ENCODE measurements at places on chromosomes 12 and 14.
A peak's percentile ranks its signal among the peaks of the same experiment; 100 is the strongest.

DNA sequence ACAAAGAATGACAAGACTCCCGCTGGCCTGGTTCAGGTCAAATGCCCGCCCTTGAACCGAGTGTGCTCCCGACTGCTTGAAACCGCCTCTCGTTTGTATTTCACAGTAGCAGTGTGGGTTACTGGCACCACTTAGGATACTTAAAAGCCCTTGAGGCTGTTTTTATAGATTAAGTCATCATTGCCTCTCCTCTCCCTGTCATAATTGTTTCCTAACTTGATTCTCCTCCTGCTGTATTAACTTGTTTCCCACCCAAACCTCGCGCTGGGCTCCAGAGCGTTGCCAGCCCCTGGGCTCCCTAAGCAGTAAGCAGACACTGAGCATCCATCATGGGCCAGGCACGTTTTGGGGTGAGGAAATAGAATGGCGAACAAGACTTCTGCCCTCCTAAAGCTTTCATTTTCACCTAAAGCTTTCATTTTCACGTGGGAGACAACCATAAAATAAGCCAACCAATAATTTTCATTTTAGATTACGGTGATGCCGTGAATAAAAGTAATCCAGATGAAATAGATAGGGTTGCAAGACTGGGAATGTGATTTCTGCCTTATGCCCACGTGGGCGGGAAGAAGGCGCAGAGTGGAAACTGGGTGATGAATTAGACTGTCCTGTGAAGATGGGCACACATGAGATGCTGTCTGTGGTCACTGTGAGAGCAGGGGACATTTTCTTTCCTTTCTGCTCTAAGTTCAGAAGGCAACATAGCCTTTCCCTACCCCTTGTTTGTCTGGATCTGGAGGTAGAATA, 97.5 kb downstream of the PPP2R5C start:
- peak; percentile 16 for DNase-seq

- DNase-seq: no peak
These were observed 707.6 kb upstream of the MDGA2 start for GRCh38 chr14:48382961-48383360.

GRCh38 chr14:104778694-104779331, 16.7 kb downstream of the AKT1 start:
- DNase-seq: no peak

DNA sequence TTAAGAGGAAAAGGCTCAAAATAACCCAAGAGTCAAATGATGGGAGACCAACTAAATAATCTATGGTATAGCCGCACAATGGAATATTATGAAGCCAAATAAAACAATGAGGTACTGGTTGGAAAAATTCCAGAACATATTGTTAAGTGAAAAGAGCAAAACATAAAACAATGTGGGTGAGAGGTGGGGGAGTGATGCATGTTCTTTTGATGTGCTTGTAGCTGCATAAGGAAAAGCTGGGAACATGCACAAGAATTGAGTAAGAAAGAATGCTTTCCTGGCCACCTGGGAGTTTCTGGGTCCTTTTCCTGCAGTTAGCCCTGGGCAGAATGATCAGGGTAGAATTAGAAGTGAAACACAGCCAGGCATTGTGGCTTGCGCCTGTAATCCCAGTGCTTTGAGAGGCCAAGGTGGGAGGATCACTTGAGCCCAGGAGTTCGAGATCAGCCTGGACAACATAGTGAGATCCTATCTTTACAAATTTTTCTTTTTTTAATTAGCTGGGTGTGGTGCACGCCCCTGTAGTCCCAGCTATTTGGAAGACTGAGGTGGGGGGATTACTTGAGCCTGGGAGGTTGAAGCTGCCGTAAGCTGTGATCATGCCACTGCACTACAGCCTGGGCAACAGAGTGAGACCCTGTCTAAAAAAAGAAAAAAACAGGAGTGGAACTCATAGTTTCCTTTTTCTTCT, 7.9 kb downstream of the ABCB9 start:
- no peak for DNase-seq

DNA sequence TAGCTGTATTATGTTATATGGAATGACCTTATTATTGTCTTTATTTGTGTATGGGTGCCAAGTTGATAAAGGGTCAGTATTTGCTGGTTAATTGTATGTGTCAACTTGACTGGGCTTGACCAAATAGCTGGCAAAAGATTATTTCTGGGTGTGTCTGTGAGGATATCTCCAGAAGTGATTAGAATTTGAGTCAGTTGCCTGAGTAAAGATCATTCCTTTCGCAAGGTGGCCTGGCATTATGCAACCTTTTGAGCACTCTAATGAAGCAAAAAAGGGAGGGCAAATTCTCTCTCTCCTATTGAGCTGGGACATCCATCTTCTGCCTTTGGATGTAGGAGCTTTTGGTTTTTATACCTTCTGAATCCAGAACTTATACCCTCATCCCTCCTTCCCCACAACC, 82.2 kb downstream of the ATXN7L3B start:
- peak; percentile 80 for DNase-seq

- no peak for DNase-seq
These were observed 4.8 kb upstream of the DGLUCY start for GRCh38 chr14:91108941-91109611.

DNA sequence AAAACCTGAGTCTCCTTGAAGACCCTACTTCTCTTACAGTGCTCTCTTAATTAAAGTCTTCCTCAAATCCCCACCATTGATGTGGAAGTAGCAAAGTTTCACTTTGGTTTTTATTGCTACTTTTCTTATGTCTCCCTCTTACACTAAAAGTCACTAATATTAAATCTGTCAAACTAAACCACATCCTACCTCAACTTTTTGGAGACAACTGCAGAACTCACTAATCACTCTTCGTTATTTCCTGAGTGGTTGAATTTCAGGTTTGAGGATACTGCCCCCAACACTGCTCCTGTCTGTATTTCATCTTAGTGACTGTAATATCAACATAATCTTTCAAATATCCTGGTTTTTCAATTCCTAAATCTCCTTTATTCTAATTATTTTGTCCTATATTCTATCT, 213.0 kb upstream of the PDE3A start:
- DNase-seq: no peak

- no peak for DNase-seq
These were observed 45.6 kb upstream of the BCL2L14 start for GRCh38 chr12:12024911-12025682.

DNA sequence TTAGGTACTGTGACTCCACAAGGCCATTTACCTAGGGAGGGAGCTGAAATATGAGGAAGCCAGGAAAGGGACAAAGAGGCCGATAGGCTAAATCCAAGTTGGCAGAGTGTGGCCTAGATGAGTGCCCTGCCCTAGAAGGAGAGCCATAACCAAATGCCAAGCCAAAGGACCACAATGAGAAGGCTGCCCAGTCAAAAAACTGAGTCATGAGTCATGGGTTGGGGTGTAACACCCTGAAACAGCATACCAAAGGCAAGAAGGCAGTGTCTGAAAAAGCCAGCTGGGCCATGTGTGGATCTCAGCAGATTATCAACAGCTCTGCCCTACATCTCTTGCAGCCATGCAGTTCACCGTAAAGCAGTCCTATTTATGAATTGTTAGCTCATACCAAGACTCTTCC, 171.7 kb downstream of the PHLDA1 start:
- DNase-seq: no peak

GRCh38 chr12:4855121-4855924, 54.4 kb upstream of the KCNA1 start:
- peak; percentile 91 for DNase-seq

DNA sequence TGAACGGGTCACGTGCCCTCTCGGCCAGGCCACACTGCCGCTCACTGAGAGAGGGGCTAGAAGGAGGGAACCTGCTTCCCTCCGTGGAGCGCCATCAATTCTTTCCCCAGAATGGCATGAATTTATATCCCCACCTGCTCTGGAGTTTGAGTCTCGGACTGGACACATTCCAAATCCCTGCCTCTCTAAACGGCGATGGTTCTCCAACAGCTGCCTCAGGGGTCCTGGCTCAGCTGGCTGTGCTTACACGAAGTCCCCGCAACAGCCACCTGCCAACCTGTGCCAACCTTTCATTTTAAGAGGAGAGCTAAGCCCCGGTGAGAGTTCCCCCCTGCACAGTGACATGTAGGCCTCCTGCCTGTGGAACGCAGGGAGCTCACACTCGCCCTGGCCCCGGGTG, 73.2 kb downstream of the RIMBP2 start:
- no peak for DNase-seq

GRCh38 chr12:125518074-125518473, 452.8 kb downstream of the AACS start:
- DNase-seq: no peak

- no peak for DNase-seq
These were observed 45.9 kb downstream of the CDK17 start for GRCh38 chr12:96354326-96354725.

- no peak for DNase-seq
These were observed 1.9 kb downstream of the RIMKLB start for GRCh38 chr12:8699714-8700113.

DNA sequence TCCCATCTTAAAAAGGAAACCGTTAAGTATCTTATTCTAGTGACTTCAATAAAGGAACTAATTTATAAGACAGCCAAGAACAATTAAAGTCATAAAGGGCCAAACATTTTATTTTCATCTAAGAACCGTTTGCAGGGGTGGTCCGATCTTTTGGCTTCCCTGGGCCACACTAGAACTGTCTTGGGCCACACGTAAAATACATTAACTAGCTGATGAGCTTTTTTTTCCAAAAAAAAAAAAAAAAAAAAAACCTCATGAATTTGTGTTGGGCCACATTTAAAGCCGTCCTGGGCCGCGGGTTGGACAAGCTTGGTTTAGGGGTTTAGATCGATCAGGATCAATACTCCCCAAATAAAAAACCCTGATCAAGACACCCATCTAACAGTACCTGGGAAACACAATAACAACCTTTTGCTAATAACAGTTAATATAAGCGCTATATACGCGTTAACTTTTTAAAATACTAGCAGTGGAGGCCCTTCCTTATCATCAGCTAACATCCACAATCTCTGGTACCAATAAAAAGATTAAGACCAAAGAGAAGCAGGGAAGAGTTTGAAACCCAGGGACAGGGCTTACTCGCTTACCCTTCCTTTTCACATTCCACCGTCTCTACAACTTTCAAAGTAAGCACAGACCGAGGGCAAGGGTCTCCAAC, 1.1 kb downstream of the NAP1L1 start:
- no peak for DNase-seq

- DNase-seq: peak; percentile 82
These were observed 34.0 kb downstream of the FIGNL2 start for GRCh38 chr12:51814311-51815088.

- no peak for DNase-seq
These were observed 41.1 kb upstream of the CSRNP2 start for GRCh38 chr12:51124504-51124903.

Measured in trophoblast cell (in vitro differentiated cells and primary cell).